ENCODE measurements at places on chromosomes 7 and 10.

GRCh38 chr7:69656077-69656476 is 57.8 kb downstream of the AUTS2 start:
- DNase-seq: no peak

- DNase-seq: no peak
Measured at GRCh38 chr10:98424295-98425254, 9.6 kb upstream of the PYROXD2 start.

DNA sequence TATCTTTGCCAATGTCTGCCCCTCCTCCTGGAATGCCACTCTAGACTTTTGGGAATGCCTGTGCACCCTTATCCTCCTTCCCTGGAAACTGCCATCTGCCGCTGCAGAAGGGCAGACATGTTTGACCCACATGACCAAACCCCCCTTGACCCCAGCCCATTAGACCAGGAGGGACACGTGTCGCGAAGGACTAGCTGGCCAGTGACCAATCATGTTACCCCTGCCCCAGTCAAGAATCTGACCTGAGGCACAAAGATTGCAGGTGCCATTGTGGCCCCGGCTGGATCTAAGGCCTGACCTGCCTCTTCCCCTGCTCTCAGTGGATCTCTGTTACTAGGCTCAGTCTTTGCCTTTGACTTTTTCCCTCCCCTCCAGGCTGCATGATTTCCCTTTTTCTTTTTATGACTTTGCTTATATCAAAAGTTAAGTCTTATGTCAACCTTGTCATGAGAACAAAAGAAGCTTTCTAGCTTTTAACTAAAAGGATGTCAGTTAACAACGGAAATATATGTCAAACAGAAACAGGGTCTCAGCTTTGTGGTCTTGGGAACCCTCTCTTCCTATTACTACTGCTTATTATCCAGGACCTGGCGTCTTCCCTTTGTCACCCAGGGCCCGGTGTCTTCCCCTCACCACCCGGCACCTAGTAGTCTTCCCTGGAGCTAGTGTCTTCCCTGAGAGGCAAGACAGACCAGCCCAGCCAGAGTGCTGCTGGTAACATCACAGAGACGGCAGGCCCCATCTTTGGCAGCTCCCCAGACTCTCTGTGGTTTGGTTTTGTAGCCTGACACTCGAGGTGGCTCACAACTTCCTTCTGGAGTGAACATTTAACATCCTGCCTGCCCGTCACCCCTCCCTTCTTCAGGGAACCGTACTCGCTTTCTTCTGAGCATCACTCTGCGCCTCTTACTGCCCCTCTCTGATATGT is 24.4 kb upstream of the PPIF start:
- no peak for DNase-seq

DNA sequence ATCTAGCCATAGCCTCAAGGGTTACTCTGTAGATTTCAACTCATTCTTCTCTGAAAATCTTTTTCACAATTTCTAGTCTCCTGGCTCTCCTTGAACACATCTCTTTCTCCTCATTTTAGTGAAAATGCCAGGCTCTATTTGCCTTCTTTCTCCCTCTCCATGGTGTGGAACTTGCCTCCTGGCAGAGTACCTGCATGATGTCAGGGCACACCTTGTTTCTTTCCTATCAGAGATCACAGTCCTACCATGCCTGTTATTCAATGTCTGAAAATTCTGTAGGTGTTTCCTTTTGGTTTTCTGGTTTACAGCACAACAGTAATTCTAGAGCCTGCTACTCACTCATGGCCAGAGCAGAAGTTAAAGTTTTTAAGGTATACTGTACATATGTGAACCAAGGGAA is 237.8 kb downstream of the ADK start:
- no peak for DNase-seq

DNA sequence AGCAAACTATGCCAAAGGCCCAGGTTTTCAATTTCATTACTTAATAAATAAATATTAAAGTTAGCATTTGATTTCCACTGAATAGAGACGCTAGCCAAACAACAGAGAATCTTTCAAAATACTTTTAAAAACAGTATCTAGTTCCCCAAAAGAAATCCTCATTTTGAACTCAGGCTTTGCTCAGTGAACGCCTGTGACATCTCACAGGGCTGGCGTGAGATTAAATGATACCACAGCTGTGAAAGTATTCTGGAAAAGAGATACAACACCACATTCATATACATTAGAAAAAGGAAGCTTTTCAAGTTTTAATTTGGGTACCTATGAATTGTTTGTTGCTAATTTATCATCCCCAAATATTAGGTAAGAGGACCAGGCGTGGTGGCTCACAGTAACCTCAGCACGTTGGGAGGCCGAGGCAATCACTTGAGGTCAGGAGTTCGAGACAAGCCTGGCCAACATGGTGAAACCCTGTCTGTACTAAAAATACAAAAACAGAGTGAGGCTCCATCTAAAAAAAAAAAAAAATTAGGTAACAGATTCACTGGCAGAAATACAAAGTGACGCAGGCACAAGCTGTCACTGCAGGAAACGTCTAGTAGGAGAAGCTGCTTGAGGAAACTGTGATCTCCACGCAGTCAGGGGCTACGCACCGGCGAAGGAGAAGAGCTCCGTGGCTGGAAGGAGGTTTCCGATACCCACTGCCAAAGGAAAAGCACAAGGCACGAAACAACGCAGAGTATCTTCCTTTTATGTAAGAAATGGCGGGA is 50.0 kb downstream of the AMZ1 start:
- DNase-seq: no peak

DNA sequence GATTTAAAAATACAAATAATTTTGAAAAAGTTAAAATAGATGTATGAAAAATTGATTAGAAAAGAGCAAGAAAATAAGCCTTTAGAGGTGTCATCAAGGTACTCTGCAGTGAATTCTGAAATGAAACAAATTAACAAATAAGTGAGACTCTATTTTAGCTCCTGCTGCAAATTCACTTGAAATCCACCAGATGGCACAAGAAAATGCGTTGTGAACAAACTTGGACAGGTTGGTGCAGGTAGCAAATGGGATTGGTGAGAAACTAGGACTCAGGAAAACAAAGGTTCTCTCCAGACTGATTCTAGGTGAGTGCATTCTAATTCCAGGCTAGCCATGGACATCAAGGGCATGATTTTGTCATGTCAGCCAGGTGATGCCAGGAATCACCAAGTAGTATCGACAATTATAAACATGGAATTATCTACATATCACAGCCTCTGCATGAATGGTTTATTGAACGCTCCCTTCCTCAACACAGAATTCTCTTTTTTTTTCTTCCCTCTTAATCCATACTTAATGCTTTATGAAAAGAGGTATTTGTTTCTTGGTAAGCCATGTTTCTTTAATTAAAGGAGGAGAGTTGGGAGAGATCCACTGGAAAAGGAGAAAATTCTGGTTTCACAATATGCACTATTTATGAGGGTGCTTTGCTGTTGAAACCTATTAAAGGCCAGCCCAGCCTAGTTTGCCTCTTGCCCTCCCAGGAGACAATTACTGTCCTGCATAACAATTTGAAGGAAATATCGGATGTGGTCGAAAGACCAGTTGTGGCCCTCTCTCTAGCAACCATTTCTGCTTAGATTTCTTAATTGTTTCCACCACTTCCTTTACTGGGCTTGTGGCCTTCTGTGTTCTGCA is 118.1 kb downstream of the ZNF365 start:
- DNase-seq: no peak

- no peak for DNase-seq
Measured at GRCh38 chr10:8279598-8279997, 225.1 kb downstream of the GATA3 start.

- no peak for DNase-seq
Measured at GRCh38 chr10:98646998-98647917, 200.5 kb upstream of the HPS1 start.

DNA sequence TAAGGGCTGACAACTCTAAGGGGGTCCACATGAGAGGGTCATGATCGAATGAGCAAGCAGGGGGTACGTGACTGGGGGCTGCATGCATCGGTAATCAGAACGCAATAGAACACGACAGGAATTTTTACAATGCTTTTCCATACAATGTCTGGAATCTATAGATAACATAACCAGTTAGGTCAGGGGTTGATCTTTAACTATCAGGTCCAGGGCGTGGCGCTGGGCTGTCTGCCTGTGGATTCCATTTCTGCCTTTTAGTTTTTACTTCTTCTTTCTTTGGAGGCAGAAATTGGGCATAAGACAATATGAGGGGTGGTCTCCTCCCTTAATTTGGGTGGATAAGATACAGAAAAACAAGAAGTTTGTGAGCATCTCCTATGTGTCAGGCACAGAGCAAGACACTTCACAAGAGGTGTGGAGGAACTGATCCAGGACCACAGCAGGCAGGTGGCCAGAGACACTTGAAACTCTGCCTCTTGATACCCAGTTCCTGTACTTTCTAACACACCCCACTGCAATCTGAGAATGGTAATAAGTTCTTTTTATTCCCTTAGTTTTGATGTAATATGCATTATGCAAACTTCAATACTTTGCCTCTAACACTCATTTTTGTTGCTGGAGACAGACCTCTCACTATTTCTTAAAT is 18.0 kb upstream of the MRLN start:
- no peak for DNase-seq

GRCh38 chr7:21338728-21339164 is 89.1 kb upstream of the SP4 start:
- DNase-seq: no peak

GRCh38 chr10:114925587-114926586 is 12.1 kb upstream of the TRUB1 start:
- DNase-seq: no peak

DNA sequence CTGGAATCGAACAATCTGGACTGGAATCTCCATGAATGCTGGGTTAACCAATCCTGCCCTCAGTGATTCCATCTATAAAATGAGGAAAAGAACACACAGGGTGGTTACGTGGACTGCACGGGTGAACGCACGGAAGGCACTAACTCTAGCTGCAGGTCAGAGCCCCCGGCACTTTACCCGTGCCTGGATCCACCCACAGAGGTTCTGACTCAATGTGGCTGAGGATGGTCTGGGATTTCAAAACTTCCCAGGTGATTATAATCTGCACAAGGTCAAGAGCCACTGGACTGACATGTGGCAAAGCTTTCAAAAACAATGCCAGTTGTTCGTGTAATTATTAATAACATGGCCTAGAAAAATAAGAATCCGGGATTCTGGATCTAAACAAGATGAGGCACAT is 29.2 kb downstream of the KIAA1549 start:
- no peak for DNase-seq

- DNase-seq: no peak
Measured at GRCh38 chr10:118912961-118913600, 116.4 kb upstream of the NANOS1 start.

DNA sequence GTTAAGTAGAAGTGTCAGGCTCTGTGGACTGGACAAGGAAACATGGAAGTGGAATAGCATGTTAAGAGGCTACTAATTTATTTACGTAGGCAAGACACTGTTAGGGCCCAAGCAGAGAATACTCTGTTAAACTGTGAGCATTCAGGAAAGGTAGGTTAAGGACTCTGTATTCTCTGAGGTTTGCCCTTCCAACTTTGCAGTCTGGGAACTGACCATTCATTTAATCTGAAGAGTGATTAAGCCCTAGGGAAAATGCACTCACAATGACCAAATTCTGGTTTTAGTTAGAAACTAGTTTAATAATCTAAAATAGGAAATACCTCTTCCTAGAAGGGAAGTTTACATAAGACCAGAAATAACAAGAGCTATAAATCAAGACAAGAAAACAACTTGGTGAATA is 266.6 kb downstream of the SUGCT start:
- no peak for DNase-seq

DNA sequence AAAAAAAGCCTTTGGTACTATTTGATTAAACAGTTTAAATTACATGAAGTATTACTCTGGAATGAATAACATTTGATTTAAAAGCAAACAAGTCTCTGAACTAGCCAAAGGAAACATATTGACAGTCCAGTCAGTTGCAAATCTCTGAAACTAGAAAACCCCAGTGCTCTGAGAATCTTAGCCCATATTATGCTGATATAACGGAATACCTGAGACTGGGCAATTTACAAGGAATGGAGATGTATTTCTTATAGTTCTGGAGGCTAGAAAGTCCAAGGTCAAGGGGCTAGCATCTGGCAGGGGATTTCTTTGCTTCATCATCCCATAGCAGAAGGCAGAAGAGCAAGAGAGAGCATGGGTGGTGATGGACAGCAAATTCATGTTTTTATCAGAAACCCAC is 21.7 kb upstream of the FKBP9 start:
- no peak for DNase-seq

- DNase-seq: no peak
Measured at GRCh38 chr7:45582136-45582749, 8.1 kb downstream of the ADCY1 start.

- no peak for DNase-seq
Measured at GRCh38 chr10:30762620-30763019, 133.1 kb upstream of the LYZL2 start.

DNA sequence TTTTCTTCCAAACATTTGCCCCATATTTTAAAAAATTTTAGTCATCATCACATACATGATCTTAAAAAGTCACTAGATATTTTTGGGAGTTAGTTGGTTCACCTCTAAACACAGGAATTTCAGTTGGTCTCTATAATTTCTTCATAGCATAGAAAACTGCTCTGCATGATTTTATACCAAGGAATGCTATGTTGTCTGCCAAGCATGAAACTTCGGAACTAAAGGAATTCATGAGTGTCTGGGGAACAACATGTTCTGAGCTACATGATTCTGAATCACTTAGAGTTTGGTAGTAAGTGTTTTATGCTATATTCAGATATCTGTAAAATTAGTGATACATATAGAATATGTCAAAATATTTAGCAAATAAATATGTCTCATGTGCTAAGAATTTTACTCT is 957.8 kb downstream of the GATA3 start:
- no peak for DNase-seq

DNA sequence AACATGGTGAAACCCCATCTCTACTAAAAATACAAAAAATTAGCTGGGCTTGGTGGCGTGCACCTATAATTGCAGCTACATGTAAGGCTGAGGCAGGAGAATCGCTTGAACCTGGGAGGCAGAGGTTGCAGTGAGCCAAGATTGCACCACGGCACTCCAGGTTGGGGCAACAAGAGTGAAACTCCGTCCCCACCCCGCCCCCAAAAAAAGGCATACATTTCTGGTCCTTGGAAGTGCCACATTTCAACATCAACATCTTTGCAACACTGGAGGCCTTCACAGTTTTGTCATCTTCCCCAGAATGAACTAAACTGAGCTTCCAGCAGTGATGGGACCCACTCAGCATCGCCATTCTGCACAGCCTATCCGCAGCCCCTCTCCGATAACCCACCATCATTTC is 36.6 kb downstream of the FAM53B start:
- DNase-seq: no peak

GRCh38 chr10:63021225-63021624 is 111.9 kb upstream of the NRBF2 start:
- DNase-seq: no peak

- peak; percentile 30 for DNase-seq
Measured at GRCh38 chr7:131945313-131945911, 389.0 kb upstream of the PODXL start.
